Activated naive CD4-positive, alpha-beta T cell treated with Interleukin-2 at 50 U/mL for 16 hours (primary cell): ENCODE measurements at places on chromosomes 3 and 15.
A peak's percentile ranks its signal among the peaks of the same experiment; 100 is the strongest.

DNA sequence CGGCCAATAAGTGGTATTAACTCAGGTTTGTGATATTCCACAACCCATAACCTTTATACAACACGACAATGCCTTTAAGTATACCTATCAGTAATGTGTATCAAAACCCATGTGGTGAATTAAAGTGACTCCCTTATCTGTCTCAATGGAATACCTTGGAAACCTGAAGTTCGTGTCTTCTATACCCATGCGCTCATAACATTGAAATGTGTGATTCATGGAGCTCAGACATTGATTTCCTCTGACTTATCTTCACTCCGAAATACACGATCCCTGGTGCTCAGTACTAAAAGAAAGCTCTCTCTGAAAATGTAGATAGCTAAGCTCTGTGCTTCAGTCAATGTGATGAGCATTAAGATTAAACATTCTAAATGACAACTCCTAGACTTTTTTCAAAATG is 140.3 kb downstream of the TBC1D5 start:
- no peak for DNase-seq

DNA sequence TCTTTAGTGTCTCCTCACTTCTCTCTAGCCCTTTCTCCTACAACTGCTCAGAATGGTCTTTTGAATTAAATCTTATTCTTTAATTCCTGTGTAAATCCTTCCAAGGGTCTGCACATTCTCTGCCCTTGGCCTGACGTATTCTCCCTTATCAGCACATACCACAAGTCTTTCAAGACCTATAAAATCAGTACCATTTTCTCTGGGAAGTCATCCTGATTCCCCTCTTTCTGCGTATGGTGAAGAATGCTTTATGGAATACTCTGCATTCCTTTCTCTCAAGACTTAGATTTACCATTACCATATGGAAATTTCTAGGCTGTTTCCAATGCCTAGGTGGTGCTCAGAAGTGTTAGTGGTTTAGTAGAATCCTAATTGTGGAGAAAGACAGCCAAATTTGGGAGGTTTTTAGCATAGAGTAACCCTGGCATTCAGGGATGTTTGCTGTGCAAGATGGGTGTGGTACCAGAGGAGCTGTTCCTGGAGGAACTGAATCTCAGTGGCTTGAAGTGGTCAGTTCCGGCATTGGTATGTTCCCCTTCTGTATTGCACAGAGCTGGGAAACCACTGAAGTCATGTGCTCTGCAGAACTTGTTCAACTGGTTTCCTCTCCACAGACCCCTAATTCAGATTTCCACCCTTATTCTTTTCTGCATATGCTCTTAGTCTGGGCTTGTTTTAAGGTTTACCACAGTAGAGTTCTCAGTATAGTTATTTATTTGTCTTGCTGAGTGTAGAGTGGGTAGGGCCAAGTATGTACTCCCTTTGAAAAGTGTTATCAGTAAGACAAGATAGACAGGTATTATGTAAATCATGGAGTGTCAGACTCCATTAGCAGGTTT is 24.5 kb downstream of the IQGAP1 start:
- no peak for DNase-seq

DNA sequence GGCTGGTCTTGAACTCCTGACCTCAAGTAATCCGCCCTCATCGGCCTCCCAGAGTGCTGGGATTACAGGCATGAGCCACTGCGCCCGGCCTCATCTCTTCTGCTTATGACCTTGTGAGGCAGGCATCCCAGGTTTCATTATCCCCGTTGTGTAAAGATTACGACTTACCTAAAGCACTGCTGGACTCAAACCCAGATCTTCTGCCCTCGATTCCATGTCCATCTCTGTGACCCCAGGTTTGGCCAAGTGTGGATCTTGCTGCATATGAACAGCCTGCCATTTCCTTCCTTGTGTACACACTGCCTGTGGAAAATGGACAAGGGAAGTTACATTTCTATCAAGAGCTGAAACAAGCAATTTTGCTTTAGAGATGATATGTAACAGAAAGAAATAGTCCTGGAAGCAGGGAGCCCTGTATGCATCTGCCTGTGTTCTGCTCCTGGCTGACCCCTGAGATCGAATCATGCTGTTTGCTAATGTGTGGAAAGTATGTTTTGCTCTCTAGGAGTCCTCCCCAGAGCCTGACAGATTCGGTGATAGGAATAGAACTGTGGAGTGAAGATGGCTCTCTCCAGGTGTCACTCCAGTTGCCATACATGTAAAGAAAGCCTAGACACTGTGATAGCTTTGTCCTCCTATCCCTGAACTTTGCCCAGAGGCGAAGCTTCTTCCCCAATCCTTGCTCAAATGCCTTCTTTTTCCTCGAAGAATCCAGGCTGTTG is 11.8 kb upstream of the LIPC start:
- DNase-seq = no peak

GRCh38 chr3:13015286-13016082 is 57.7 kb downstream of the IQSEC1 start:
- DNase-seq = peak; percentile 60

GRCh38 chr15:61226361-61227256 is 2.5 kb downstream of the RORA start:
- no peak for DNase-seq
